CD4-positive, alpha-beta T cell treated with Interleukin-4 for 1 hour (primary cell): ENCODE measurements at places on chromosomes 6 and 20.

GRCh38 chr20:51661609-51662178, 106.5 kb downstream of the ATP9A start:
- no peak for DNase-seq

DNA sequence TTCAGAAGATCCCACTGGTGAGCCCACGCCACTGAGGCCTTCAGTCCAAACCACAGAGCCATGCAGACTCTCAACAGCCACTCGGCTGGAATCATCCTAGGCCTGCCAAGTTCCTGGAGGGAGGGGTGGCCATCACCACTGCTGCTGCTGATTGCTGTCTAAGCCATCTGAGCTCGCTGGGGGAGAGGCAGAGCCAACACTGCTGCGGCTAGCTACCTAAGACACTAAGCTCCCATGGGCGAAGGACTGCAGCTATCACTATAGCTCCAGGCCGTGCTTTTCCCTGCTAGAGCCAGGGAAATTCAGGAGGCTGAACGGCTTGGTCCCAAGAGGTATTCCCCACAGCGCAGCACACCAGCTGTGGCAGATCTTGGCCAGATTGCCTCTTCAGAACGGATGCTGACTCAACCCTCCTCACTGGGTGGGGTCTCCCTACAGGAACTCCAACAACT, 73.6 kb downstream of the TBC1D32 start:
- no peak for DNase-seq

- no peak for DNase-seq
These were observed 116.0 kb downstream of the TRMT11 start for GRCh38 chr6:126102358-126102757.

DNA sequence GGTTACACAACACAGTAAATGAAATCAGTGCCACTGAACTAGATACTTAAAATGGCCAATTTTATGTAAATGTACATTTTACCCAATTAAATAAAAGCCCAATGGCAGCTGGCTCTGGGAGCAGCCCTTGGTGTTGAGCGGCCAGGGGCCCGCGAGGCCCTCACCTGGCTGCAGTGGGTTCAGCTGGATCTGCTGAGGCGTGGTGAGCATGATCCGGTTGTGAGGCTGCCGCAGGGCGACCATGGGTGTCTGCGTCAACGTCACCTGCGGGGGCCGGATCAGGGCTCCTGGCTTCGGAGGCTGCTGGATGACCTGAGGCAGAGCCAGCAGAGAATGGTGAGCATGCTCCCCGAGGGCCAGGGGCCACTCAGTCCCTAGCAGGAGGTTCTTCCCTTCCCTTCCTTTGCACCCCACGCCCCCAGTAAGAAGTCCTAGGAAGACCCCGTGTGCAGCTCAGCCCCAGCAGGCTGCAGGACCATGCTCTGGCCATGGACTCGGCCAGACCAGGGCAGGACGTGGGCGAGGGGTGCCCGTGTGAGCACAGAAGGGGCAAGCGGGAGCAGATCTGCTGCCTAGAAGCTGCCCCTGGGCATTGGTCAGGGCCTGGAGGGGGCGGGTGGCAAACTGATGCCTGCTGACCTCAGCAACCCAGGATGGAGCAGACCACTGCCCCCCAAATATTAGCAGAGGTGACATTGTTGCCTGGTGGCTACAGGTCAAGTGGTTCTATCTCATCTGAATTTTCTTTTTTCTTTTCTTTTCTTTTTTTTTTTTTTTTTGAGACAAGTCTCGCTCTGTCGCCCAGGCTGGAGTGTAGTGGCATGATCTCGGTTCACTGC, 61.9 kb downstream of the TAF4 start:
- DNase-seq = no peak

- no peak for DNase-seq
These were observed 74.2 kb upstream of the DSP start for GRCh38 chr6:7467007-7467897.

DNA sequence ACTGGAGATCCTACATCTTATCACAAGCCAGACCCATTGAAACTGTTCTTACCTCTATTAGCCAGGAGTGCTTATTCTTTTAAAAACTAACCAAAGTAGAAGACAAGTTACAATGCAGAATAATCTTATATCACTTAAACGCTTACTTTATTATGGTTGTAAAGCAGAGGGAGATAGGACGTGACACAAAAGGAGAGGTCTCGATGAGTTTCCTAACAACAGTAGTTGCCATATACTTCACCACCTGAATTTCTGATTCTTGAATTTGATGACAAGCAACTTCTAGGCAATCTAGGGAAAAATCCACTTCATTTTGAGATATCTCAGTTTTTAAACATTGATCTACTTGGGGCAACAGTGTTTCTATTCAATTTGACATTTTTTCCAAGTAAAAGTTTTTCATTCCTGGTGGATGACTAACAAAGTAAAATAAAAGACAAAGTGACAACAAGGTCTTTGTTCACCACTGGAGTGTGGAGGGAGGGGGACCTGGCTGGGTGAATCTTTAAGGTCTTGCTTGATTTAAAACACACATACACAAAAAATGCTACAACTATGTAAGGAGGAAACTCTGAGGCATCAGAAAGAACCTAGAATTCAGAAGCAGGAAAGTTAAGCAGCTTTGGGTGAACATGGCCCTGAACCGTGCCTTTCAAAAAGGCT, 110.9 kb downstream of the SMLR1 start:
- no peak for DNase-seq

- no peak for DNase-seq
These were observed 14.9 kb upstream of the HLA-DRA start for GRCh38 chr6:32424589-32425300.

DNA sequence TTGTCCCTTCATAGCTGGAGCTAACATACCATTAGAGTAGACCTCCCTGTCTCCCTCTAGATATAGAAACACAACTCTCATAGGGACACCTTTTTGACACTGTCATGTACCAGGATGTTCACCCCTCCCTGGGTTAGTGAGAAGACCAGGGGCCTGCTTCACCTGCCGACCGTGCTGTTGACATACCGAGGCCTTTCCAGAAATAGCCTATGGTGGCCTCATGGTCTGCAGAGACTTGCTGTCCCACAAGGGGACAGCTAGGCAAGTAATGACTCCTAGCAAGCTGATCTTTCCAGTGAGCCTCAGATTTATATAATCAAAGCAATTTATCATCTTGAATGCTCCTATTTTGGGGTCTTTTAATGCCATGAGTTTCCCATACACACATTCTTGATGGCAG, 15.0 kb downstream of the ZDHHC14 start:
- DNase-seq = no peak

DNA sequence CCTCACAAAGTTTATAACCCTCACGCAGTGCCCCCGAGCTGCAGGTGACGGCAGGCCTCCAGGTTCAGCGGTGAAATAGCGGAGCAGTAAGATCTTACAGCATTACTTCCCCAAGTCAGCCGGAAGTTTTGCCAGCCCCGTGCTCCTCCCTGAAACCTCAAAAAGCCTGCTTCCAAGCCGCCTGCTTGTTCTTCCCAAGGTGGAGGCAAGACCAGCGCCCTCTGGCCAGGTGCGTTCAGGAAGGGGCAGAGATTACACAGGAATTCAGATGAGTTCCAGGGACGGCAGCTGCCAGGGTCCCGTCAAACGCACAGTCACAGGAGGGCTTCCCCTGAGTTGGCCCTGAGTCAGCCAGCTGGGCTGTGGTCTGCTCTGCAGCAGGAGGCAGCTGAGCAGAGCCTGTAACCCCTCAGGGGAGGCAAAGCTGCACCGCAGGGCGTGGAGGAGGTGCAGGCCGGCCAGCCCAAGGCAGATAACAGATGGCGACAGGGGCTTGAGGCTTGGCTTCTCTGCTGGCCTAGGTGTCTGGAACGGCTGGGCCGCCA, 124.1 kb upstream of the RPS6KA2 start:
- DNase-seq = peak; percentile 31

DNA sequence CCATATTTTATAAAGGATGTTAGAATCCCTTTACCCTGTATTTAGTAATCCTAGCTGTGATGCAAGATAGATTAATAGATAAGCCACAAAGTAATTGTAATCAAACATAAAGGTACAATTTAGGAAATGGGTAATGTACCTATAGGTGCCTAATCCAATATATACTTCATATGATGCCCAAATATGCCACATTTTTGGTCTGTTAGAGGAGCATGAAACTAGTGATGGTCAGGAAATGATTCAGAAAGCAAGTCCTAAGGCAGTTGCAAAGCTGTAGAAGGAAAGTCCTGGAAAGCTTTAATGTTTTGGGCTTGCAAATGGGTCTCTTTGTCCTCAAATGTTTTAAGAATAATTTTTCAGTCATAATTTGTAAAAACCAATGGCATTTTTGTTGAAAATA, 76.6 kb upstream of the PTPRK start:
- no peak for DNase-seq

DNA sequence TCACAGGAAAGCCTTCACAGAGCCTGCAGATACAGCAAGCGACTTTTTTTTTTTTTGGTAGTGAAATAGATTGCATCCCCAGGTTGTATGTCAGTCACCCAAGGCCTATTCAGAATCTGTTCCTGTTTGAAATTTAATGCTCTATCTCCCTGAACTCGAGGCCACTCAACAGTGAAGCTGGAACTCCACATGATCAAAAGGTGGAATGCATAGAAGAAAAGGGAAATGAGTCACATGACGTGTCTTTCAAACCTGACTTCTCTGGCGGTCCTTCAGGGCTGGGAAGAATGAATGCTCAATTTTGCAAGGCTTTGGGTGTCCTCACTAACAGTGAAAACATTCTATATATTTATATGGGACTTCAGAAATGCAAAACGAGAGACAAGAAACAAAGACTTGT, 88.4 kb upstream of the B3GAT2 start:
- DNase-seq = no peak

- no peak for DNase-seq
These were observed 4.6 kb upstream of the CHRNA4 start for GRCh38 chr20:63365601-63366389.

GRCh38 chr20:35772563-35773058, 796 bp downstream of the PHF20 start:
- no peak for DNase-seq

- peak; percentile 50 for DNase-seq
These were observed 55.9 kb upstream of the RREB1 start for GRCh38 chr6:7051780-7052442.

- no peak for DNase-seq
These were observed 1.9 kb downstream of the MAVS start for GRCh38 chr20:3848565-3848964.

DNA sequence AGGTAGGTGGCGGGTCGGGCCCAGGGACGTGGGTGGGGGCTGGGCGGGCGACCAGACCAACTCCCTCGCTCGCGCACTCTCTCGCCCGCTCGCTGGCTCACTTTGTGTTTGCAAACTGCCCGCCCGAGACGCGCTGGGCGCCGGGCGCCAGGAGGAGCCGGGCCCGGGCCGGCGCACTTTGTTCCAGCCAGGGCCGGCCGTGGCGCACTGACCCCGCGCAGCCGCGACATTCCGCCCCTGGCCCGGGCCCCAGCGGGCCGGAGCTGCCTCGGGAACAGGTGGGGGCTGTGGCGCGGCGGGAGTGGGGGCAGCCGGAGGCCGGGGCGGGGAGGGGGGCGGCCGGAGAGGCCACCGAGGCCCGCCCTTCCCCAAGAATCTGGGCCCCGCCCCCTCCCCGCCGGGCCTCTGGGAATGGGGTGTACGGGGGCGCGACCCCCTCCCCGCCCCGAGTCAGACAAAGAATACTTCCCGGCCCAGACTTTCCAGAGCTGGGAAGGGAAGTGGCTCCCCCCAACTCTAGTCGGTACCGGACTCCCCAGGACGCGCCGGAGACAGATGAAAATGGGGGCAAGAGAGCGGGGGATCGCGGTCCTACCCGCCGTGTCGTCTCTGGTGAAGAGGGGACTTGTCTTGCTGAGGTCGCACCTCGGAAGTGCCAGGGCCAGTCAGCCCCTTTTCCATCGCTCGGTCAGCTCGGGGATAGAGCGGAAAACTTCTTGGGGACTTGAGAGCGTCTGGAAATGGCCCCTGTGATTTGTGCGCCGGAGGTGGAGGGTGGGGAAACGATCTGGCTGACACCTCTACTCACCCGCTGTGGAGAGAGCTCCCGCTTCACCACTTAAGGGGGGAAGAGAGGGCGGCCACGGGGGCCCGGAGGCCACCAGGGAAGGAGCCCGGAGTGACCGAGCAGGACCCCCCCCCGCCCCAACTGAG, 951 bp downstream of the FOXP4 start:
- DNase-seq = peak; percentile 20

DNA sequence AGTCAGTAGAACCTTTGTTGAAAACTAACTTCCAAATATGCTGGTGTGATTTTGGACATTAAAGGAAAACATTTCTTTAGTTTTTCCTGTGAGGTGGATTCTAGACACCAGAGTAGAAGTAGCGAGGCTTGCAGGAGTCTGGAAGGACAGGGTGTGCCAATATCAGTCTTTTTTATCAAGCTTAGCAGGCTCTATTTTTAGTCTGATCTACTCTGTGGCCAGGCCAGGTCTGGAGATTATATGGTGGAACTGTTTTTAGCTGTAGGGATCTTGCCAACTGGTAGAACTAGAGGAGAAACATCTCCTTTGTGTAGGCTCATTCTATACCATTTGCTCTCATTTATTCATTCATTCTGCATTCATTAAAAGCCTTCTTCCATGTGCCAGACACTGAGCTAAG, 42.7 kb downstream of the LRP11 start:
- no peak for DNase-seq

- DNase-seq = no peak
These were observed 169.5 kb downstream of the OTOR start for GRCh38 chr20:16917636-16918035.

DNA sequence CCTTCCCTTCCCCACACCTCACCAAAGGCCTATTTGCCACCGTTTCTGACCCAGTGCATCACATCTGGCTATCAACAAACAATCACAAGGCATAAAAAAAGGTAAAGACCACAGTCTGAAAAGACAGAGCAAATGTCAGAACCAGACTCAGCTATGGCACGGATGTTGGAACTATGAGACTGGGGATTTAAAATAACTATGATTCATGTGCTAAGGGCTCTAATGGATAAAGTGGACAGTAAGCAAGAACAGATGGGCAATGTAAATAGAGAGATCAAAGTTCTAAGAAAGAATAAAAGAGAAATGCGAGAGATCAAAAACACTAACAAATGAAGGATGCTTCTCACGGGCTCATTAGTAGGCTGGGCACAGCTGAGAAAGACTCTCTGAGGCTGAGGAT, 99.5 kb downstream of the LAMP5 start:
- DNase-seq = no peak

GRCh38 chr6:157075549-157076450, 247.5 kb downstream of the TMEM242 start:
- DNase-seq = no peak

DNA sequence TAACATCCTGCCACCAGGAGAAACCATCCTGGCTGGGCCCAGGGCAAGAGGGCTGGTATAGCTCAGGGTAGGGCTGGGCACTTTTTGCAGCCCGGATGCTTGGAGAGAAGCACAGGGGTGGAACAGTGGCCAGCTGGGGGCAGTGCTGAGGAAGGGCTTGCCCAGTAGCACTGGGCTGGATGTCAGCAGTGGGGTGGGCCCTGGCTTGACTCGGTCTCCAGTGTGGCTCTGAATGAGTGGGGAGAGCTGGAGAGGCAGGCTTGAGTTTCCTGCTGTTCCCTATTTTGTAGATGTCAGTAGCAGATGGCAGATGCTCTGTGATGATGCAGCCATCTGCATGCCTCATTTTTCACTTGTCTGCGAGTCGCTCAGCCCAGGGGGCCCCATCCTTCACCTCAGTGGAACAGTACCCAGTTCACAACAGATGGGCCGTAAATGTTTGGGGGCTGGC, 56.3 kb upstream of the TULP1 start:
- DNase-seq = peak; percentile 26
